ENCODE measurements at places on chromosomes 3 and 15.

GRCh38 chr3:97161169-97161568, 346.8 kb downstream of the EPHA6 start:
- DNase-seq = no peak

GRCh38 chr3:45991341-45991740, 4.3 kb downstream of the FYCO1 start:
- no peak for DNase-seq

GRCh38 chr3:37040231-37040630, 46.9 kb downstream of the MLH1 start:
- DNase-seq = no peak

GRCh38 chr3:196949285-196949619, 6.9 kb upstream of the NCBP2 start:
- no peak for DNase-seq

DNA sequence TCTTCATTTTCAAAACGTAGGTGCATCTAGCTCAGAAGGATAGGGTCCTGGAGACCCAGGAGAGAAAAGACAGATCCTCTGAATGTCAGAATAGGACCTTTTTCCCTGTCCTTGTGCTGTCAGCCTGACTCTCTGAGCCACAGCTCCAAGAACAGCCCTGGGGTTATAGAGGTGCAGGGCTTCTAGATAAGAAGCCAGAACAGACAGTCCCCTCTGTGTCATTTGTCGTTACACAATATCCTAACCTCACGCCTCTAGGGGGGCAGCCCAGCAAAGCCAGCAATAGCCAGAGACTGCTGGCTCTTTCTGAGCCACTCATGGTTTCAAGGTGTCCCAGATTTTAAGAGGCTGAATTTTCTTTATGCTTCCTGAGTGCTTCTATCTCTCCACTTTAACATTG, 153.2 kb upstream of the THBS1 start:
- DNase-seq = no peak

- no peak for DNase-seq
These were observed 140.6 kb downstream of the EEFSEC start for GRCh38 chr3:128293930-128294329.

DNA sequence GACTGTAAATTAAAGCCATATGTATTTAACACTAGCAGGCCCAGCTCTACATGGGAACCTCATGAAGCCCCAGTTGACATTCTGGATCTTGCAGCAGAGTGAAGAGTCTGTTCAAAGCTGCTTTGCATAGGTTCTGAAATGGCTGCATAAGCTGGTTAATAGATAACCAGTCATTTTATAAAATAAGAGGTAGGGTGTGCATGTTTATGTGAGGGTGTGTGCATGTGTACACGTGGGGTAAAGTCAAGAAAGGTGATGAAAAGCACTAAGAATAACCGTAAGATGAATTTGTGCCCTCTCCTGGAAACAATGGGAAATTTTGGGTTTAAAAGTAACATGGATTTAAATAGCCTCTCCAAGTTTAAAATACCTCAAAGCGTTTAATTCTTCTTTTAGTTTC, 33.0 kb downstream of the PAQR9 start:
- no peak for DNase-seq

DNA sequence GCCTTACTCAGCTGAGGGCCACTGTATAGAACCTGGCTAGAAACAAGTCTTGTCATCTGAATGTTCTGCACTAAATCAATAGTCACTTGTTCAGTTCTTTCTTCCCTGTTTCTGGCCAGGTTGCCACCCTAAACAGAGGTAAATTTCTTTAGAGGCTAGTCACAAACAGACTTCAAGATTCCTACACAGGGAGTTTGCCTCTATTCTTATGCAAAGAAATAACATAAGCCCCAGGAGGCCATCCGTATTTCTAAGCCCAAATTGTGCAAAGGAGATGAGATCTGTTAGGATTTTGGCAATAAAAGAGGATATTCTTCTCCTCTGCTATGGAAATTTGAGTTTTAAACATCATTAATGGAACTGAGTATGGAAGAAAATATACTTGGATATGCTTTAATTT, 4.9 kb downstream of the ZIC4 start:
- DNase-seq = no peak

GRCh38 chr3:150220799-150221198, 187.3 kb upstream of the TSC22D2 start:
- no peak for DNase-seq

GRCh38 chr15:70863450-70864218, 9.7 kb upstream of the LARP6 start:
- no peak for DNase-seq

GRCh38 chr15:47266566-47266965, 450.7 kb upstream of the SEMA6D start:
- DNase-seq = no peak

DNA sequence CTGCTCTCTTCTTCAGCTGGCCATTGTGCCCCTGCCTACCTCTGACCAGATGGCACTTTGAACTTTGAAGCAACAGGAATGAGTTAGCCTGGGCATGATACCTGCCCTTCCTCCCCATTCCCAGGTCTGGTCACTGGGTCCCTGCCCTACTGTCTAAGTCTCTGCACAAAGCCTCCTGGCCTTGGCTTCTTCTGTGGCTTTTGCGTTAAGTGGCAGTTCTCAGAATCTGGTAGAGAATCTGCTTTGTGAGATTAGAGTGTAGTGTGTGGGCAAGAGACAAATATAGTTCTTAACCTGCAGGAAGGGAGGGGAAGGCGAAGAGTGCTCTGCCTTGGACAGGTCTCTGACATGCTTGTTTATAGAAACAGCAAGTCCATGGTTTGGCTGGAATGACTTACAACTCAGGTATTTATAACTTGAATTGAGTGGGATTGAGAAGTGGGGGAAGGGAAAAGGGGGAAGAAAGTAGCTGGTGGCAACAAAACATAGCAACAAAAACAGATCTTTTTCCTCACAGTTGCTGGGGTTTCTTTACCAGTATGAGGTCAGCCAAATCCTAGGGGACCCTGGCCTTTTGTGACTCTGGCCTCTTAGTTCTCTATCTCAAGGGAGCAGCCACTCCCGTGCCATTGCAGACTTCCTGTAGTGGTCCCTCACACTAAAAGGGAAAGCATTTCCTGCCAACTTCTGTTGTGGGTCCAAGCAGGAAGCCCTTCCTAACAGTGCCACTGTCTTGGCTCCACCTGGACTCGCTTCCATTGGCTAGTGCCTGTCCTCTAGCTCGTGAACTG, 16.7 kb downstream of the MAPKBP1 start:
- no peak for DNase-seq

DNA sequence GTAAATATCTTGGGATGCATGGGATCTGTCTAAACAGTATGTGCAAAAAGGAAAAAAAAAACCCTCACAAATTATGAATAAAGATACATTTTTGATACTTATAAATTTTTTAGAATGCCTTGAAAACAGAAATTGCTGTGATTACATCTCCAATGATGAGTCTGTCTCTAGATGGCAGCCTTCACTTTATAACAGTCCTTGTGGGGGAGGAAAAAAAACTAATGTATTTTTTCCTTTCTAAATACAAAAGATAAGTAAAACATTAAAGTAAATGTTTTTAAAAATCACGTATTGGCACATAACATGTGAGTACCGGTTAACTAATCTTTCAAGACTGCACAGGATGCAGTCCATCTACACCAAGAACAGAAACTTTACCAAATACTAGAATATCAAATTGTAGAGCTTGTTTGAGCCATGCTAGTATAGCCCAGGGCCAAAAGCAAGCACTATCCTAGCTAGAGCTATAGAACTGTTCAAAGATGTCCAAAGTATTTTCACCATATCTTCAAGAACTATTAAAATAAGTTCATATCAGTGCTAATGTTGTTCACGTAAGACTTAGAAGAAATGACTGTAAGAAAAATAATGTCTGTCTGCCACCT, 206.4 kb downstream of the STAG1 start:
- DNase-seq = no peak

- no peak for DNase-seq
These were observed 45.7 kb upstream of the STT3B start for GRCh38 chr3:31486865-31487533.

Measured in stimulated activated effector memory CD8-positive, alpha-beta T cell treated with anti-CD3 and anti-CD28 coated beads, Interleukin-12 subunit alpha, Interleukin-12 subunit beta, amount 100 ng/mL, for 72 hours (primary cell).